ENCODE measurements at places on chromosomes 5 and 9.

DNA sequence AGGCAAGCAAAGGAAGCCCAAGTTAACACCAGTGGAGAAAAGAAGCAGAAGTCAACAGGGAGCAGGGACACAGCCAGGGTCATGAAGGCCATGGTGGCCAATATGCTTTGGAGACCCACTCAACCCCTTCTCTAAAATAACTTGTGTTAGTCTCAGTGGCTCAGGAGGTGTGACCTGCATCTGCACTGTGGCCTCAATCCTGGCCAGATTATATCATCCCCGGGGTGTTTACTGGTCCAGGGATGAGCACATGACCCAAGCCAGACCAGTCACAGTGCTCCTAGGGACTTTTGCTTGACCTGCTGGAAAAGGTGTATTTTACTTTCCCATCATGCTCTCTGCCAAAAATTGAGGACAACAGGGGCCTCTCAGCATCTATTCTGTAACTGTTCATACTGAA, 105.2 kb downstream of the DPYSL3 start:
- no peak for DNase-seq

DNA sequence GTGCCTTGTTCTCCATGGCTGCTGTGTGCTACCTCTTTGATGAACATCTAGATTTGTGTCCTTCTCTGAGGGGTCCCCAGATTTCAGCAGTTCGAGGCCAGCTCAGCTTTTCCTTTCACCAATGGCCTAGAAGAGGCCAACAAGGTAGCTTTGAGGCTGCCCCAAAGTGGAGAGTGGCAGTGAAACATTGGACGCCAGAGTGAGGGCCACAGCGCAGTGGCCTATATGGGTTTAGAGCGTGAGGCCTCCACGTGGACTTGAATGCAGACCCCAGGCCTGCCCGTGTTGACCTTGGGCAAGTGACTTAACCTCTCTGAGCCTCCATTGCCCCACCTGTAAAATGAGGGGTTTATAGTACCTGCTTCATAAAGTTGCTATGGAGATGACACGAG, 11.8 kb downstream of the MYOZ3 start:
- no peak for DNase-seq

DNA sequence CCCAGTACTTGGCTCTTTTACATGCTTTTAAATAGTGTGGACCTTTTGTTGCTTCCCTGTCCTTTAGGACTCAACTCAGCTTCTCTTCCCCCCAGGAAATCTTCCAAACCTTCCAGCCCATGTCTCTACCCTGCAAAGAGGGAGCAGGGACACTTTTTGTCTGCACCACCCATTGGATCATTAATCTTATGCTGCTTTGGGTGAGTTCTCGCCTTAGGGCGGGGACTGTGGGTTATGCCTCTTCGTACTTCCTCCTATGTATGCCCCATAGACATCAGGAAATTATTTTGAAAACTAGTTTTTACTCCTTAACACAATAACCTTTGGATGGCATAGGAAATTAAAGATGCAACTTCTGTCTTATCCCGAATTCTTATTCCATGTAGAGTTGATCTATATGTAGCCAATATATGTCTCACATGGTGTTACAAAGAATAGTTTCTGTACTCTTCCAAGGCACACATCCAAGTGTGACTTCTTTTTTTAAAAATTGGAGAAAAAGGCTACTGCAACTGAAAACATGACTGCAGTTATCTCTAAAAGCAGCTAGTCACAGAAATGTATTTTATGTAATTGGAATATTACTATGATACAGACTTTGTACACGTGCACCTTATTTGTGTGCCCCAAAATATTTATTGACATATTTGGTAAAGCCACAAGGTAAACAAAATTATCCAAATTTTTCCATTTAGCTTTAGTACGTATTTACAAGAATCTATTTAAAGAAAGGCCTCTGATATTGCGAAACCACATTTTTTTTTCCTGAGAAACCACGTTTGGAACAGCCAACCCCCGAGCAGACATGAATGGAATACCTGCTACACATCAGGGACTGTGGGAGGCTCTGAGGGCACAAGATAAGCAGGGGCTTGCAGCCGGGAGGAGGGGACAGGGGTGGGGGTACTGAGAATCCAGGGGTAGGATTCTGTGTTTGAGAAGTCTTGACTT, 133.6 kb downstream of the WDR41 start:
- no peak for DNase-seq

- DNase-seq: no peak
These were observed 46.5 kb downstream of the AUH start for GRCh38 chr9:91315191-91315590.

DNA sequence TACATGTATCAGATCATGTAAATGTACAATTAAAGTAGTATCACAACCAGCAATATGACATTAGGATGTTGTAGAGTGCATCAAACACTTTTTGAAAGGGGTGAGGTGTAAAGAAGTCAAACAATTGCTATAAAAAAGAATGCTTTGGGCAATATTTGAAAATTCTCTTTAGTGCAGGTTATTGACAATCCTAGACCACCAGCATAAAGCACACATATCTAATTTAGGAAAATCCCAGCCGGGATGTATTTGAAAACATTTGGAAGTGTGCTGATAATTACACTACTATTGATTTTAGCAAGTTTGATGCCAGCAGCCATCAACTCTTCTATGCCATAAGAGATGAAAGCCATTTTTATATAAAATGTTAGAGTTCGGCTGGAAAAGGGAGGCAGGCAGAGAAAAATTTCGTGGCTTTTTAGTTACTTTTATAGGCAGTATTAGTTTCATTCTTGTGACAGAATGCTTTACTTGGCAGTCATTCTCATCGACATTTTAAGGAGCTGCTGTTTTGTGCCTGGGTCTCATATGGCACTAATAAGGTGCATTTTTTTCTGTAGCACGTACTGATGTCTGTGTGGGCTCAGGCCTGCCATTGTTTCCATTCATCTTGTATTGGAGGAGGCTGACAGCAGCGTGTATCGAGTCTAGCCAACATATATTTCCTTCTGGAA, 285.7 kb downstream of the AOPEP start:
- no peak for DNase-seq

GRCh38 chr5:62007457-62007856, 298.5 kb upstream of the KIF2A start:
- DNase-seq: no peak

DNA sequence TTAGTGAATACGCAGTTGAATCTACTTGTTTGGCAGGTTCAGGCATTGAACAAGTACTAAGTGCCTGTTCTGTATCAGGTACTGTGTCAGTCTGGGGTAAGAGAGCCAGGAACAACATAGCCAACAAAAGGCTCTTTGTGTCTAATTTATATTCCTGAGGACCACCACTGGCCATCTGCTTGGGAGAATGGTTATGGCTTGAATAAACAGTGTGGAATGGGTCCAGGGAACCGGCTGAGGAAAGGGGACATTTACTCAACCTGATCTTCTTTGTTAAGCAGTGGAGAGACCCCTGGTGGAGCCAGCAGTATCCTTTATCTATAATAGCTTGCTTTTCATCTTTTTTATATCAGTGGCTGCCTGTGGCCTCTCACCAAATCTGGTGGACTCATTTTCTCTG, 38.6 kb downstream of the EXOSC2 start:
- no peak for DNase-seq

GRCh38 chr9:95620722-95621121, 104.0 kb upstream of the PTCH1 start:
- no peak for DNase-seq

DNA sequence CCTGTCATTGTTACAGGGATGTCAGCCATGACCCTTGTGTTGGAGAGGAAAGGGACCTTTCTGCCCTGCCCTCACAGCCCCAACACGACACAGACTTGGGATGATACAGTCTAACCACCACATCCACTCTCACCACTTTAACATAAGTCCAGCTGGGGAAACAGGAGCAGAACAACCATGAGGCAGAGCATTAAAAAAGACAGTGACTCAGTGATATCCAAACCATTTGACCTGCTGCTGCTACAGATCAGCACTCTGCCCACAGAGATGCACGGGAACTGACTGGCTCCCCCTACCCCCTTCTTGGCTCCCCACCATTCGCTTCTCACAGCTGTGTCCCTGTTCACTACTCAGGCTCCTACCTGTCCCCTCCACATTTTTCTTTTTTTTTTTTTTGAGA, 458.6 kb downstream of the ZNF608 start:
- DNase-seq: no peak

DNA sequence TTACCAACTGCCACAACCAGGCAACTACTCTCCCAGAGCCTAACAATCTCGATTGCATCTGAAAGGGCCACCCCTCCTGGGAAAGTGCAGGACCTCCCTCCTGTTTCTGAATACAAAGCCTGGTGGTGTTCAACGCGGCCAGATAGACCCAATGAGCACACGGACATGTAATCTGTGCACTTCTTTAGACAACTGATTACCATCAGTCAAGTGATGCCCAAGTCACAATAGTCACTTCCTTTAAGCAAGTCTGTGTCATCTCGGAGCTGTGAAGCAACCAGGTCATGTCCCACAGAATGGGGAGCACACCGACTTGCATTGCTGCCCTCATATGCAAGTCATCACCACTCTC, 739 bp downstream of the C9orf72 start:
- peak; percentile 98 for DNase-seq

GRCh38 chr9:124580186-124580585, 73.0 kb upstream of the NR5A1 start:
- no peak for DNase-seq

DNA sequence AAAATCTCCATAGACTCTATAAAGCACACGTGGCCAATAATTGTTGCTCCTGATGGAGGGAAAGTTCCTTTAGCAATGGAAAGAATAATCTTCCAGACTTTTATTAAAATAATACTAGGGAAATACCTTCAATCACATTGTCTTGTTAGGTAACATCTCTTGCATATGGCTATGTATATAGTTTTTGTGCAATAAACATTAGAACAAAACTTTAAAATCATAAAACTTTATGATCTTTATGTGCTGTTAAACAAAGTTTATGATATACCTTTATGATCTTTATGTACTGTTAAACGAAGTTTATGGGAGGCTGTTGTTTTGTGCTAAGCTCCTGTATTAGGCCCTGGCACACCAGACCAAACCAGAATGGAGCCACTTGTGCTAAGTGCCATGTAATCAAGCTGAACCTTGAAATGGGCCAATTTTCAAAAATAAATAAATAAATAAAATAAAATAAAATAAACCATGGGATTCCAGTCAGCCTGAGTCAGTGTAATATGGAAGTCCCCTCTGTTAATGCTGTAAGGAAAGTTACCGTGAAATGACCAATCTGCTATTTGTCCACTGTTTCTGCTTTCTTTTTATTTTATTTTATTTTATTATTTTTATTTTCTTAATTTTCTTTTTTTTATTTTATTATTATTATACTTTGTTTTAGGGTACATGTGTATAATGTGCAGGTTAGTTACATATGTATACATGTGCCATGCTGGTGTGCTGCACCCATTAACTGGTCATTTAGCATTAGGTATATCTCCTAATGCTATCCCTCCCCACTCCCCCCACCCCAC, 431.3 kb downstream of the SPATA31D1 start:
- no peak for DNase-seq

DNA sequence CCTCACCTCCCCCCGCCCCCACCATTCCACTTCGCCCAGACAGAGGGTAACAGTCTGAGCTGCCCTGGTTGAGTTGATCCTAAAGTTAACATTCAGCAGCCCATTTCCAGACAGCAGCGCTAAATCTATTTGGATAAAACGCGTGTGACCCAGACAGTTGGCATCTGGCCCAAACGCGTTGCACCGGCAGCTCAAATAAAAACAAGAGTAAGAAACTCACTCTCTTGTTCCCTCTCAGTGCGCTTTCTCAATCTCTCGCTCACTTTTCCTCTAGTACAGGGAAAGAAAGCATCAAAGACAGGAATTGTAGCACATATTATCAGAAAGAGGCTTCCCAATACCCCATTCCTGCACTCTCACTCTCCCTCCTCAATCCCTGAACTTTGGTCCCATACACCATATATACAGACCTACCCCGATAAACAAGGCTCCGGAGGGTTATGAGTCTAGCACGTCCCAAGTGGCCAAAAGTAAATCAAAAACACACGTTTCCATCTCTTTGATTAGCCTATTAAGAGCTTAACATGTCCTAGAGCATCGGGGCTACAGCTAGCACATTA, 1.3 kb downstream of the ADAMTS6 start:
- no peak for DNase-seq

DNA sequence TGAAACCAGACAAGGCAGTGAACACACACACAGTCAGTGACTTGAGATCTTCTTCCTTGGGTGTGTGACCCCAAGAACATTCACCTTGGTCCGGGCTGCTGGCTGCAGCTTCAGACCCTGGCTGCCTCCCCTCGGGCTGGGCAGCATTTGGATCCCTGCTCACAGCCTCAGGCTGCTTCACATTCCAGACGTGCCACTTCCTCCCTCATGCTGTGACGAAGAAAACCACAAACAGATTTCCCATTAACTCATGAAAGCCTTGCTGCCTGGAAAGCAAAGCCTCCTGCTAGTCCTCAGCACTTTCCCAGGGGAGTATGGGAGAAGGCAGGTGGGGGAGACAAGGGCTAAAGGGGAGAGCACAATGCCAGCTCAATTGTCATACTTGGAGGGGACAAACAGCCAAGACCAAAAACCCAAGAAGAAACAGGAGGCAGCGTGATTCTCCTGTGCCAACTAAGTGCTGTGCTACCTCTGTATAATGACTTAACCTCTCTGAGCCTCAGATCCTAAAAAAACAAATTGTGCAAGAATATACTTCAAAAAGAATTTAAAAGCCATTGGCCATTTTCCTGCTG, 594.6 kb upstream of the BRINP1 start:
- no peak for DNase-seq

- no peak for DNase-seq
These were observed 286.9 kb downstream of the GADD45G start for GRCh38 chr9:89891591-89892304.

DNA sequence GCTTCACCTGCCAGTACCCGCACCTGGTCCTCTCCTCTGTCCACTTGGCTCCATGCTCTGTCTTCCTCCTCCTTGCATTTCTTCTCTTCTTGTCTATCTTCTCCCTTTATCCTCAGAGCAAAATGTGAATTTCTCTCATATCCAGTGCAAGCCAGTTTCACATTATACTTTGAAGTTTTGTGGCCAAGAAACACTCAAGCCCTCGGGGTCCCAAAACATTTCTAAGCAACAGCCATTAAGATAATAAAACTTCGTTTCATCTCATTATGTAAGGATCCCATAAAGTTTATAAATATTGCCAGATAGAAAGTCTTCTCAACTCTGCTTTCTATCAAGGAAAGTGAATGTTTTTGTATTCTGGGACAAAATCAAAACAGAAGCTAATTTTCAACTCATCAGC, 178.8 kb downstream of the SNX18 start:
- no peak for DNase-seq

DNA sequence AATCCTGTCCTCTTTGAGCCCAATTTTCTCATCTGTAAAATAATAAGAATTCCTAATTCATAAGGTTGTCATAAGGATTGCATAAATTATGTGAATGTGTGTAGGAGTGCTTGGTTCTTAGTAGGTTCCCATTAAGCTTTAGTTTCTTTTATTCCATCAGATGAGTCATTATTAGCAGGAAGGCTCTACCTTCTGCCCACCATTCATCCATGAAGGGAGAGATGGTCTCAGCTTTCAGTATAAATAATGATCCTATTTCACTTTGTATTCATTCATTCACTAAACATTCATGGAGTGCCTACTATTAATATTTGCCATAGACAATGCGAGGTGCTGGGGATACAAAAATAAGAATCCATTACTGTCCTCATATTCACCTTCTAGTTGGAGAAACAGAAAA, 3.0 kb downstream of the CMYA5 start:
- no peak for DNase-seq

All from CD14-positive monocyte (primary cell).